Naive thymus-derived CD8-positive, alpha-beta T cell (primary cell): ENCODE measurements at places on chromosomes 1 and 21. TPM values are rescaled to one million over a fixed set of nuclear protein-coding genes. Genes with fewer than 3 reads are reported as not detected.

- H3K27ac ChIP-seq = no peak overlapping the region
- H3K4me1 ChIP-seq = no peaks in the 10 kb centered on the region
- no peak overlapping the region for H3K4me3 ChIP-seq
- H3K36me3 ChIP-seq = no peaks in the 10 kb centered on the region
- no peaks in the 10 kb centered on the region for H3K27me3 ChIP-seq
These were observed 123.6 kb downstream of the GABPA start for GRCh38 chr21:25858325-25858724.

- no peaks in the 10 kb centered on the region for H3K4me1 ChIP-seq
- no peak overlapping the region for H3K27ac ChIP-seq
- no peak for DNase-seq
- H3K27me3 ChIP-seq = peaks cover 59% of the 10 kb centered on the region
- H3K4me3 ChIP-seq = no peak overlapping the region
These were observed 88.2 kb upstream of the ABCD3 start for GRCh38 chr1:94329986-94330385.

DNA sequence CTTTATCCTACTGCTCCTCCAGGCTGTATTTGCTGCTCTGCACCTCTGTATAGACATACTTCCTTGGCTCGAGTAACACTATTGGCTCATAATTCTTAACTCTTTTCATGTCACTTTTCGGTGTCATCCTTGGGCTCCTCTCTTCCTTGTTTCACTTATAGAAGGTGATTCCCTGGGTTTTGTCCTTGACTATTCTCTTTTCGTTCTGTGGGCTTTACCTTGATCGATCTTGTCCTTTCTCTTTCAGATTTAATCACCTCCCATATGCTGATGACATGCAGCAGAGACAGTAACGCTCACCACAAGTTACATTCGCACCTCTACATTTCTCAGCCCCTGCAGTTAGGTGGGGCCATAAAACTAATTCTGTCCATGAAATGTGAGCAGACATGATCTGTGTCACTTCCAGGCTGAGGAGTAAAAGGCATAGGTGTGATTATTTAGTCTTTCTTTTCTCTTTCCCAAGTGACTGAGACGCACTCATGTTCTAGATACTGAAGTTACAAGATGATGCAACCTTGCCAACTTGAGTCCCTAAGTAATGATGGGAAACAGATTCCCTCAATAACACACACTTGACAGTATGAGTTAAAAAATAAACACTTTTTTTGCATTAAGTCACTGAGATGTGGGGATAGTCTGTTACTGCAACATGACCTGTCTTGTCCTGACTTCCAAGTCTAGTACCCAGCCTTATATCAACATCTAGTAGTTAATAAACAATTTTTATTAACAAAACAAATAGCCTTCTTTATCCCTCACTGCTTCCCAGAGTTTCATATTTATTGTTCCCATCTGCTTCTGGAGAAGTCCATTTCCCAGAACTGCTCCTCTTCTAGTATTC is 49.9 kb upstream of the HAO2 start:
- no peak overlapping the region for H3K4me3 ChIP-seq
- H3K36me3 ChIP-seq = no peaks in the 10 kb centered on the region
- peaks cover 7% of the 10 kb centered on the region for H3K27me3 ChIP-seq
- H3K27ac ChIP-seq = no peak overlapping the region
- no peaks in the 10 kb centered on the region for H3K4me1 ChIP-seq

Gene GPR153
- 0.16 TPM for polyA plus RNA-seq

Gene ANXA9
- not detected for polyA plus RNA-seq

- peaks cover 71% of the 10 kb centered on the region for H3K36me3 ChIP-seq
- no peak overlapping the region for H3K4me3 ChIP-seq
- no peak overlapping the region for H3K27ac ChIP-seq
- no peaks in the 10 kb centered on the region for H3K27me3 ChIP-seq
- H3K4me1 ChIP-seq = peaks cover 7% of the 10 kb centered on the region
These were observed 27.5 kb downstream of the COA7 start for GRCh38 chr1:52670604-52671003.

GRCh38 chr1:151130987-151131586 is 15.3 kb downstream of the SEMA6C start:
- DNase-seq = peak; percentile 90
- no peaks in the 10 kb centered on the region for H3K27me3 ChIP-seq
- H3K27ac ChIP-seq = peak overlapping the region; percentile 94
- peaks cover 13% of the 10 kb centered on the region for H3K4me1 ChIP-seq

Gene RIPK4
- polyA plus RNA-seq = 0.26 TPM

Gene RHEX
- polyA plus RNA-seq = not detected

- peak overlapping the region; percentile 88 for H3K27ac ChIP-seq
- H3K27me3 ChIP-seq = no peaks in the 10 kb centered on the region
- peak; percentile 89 for DNase-seq
- peaks cover 19% of the 10 kb centered on the region for H3K36me3 ChIP-seq
- peak overlapping the region; percentile 44 for H3K4me3 ChIP-seq
These were observed 30.3 kb downstream of the CD48 start for GRCh38 chr1:160681066-160681890.
